Smooth muscle cell of the coronary artery (primary cell): ENCODE measurements at places on chromosomes 16 and 17. TPM values are rescaled to one million over a fixed set of nuclear protein-coding genes. Genes with fewer than 3 reads are reported as not detected.

Gene FBXW10B
- 0.08 TPM in 1 of 2 replicates, not detected in the other for total RNA-seq

Gene FBXL20
- total RNA-seq: 13.5 and 15.1 TPM in 2 replicates

Gene UTS2R
- not detected in 2 replicates for total RNA-seq

Gene AANAT
- not detected in 2 replicates for total RNA-seq

Gene HSDL1
- 16.5 and 20.6 TPM in 2 replicates for total RNA-seq

Gene CSF3
- 0.08 TPM in 1 of 2 replicates, not detected in the other for total RNA-seq

Gene KRTAP4-9
- not detected in 2 replicates for total RNA-seq

Gene NME4
- total RNA-seq: 76.3 and 99.0 TPM in 2 replicates

Gene SSTR5
- total RNA-seq: not detected in 2 replicates

Gene ALKBH5
- total RNA-seq: 99.0 and 115 TPM in 2 replicates

Gene GRAPL
- total RNA-seq: 0.15 and 0.47 TPM in 2 replicates

Gene C17orf100
- total RNA-seq: under 0.01 and 0.45 TPM in 2 replicates

Gene CCDC40
- total RNA-seq: 1.8 and 4.2 TPM in 2 replicates

Gene NHLRC4
- total RNA-seq: 0.35 and 1.4 TPM in 2 replicates

Gene PYDC1
- not detected in 2 replicates for total RNA-seq

Gene SOST
- total RNA-seq: 115 TPM in 1 of 2 replicates, not detected in the other

Gene SRCAP
- total RNA-seq: 12.3 and 15.9 TPM in 2 replicates

Gene GRB7
- under 0.01 and 0.60 TPM in 2 replicates for total RNA-seq

Gene VEZF1
- 17.3 and 20.8 TPM in 2 replicates for total RNA-seq

Gene GDPD3
- 0.60 and 4.4 TPM in 2 replicates for total RNA-seq

Gene GAST
- not detected in 2 replicates for total RNA-seq

Gene NOXO1
- total RNA-seq: not detected in 2 replicates

Gene SLFN14
- not detected in 2 replicates for total RNA-seq

Gene SLC5A10
- under 0.01 and 0.47 TPM in 2 replicates for total RNA-seq

Gene FBXO31
- 17.8 and 47.2 TPM in 2 replicates for total RNA-seq

Gene GRB2
- total RNA-seq: 30.5 and 66.1 TPM in 2 replicates

Gene TBC1D3L
- total RNA-seq: 1.9 and 2.5 TPM in 2 replicates

Gene PPM1D
- 6.2 and 7.0 TPM in 2 replicates for total RNA-seq

Gene CXCL16
- 0.59 and 0.83 TPM in 2 replicates for total RNA-seq

Gene WNT9B
- total RNA-seq: not detected in 2 replicates

Gene ZNF598
- total RNA-seq: 9.9 and 12.0 TPM in 2 replicates

Gene KRTAP2-3
- not detected in 2 replicates for total RNA-seq

Gene GUCY2D
- total RNA-seq: not detected in 2 replicates

Gene FBXW10
- under 0.01 TPM in 1 of 2 replicates, not detected in the other for total RNA-seq

Gene HSD17B1
- 1.8 and 8.9 TPM in 2 replicates for total RNA-seq

Gene NPW
- 0.23 and 0.60 TPM in 2 replicates for total RNA-seq
